ENCODE measurements at places on chromosomes 1 and 21. TPM values are rescaled to one million over a fixed set of nuclear protein-coding genes. Genes with fewer than 3 reads are reported as not detected.

The SELP gene
- total RNA-seq: not detected

The NBPF6 gene
- not detected for total RNA-seq

The IKBKE gene
- 0.41 TPM for total RNA-seq

The MANEAL gene
- 28.9 TPM for total RNA-seq

The BSDC1 gene
- total RNA-seq: 65.2 TPM

The TCEA3 gene
- 2.0 TPM for total RNA-seq

The KISS1 gene
- not detected for total RNA-seq

GRCh38 chr1:172149346-172149745 lies 271.1 kb upstream of the C1orf105 start:
- DNase-seq: no peak

DNA sequence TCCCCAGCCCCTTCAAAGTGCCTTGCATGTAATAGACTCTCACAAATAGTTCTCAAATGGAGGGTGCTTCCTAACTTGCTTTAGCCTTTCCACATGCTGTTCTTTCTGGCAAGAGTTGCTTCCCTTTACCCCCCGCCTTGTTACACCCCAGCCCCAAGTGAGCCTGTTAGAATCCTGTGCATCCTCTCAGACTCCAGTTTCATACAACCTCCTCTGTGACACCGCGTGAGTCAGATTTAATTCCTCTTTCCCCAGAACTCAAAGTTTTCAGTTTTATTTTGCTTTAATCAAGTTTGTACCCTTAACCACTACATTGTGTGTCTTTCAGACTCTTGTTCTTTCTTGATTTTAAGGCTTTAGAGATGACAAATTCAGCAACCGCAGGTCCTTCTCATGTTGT lies 234.5 kb upstream of the HOOK1 start:
- DNase-seq: no peak

- DNase-seq: no peak
Observed at GRCh38 chr1:231527586-231528171, 790 bp upstream of the TSNAX start.

- no peak for DNase-seq
Observed at GRCh38 chr1:7387053-7387927, 383.8 kb upstream of the VAMP3 start.

DNA sequence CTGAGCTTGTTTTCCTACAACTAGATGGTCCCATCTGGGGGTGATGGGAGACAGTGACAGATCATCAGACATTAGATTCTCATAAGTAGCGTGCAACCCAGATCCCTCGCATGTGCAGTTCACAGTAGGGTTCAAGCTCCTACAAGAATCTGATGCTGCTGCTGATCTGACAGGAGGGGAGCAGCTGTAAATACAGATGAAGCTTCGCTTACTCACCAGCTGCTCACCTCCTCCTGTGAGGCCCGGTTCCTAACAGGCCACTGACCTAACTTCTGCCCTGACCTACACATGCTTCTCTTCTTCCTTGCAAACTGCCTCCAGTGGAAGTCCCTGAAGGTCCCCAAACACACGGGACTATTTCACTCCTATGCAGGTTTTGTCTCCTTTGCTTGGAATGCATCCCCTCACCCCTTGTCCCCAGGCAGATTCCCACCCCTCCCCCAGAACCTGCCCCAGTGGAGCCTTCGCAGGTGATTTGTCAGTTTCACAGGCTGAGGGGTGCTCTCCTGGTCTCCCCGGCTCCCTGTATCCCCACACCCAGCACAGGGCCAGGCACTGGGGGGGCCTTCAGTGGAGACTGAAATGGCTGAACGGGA lies 5.7 kb upstream of the ZBTB48 start:
- DNase-seq: no peak

- no peak for DNase-seq
Observed at GRCh38 chr1:8070381-8070811, 44.3 kb upstream of the ERRFI1 start.
